ENCODE measurements at places on chromosomes 2 and 18.

GRCh38 chr2:111071600-111072171 is 49.0 kb upstream of the BCL2L11 start:
- no peak for DNase-seq

GRCh38 chr2:105836840-105837692 is 92.4 kb downstream of the NCK2 start:
- no peak for DNase-seq

DNA sequence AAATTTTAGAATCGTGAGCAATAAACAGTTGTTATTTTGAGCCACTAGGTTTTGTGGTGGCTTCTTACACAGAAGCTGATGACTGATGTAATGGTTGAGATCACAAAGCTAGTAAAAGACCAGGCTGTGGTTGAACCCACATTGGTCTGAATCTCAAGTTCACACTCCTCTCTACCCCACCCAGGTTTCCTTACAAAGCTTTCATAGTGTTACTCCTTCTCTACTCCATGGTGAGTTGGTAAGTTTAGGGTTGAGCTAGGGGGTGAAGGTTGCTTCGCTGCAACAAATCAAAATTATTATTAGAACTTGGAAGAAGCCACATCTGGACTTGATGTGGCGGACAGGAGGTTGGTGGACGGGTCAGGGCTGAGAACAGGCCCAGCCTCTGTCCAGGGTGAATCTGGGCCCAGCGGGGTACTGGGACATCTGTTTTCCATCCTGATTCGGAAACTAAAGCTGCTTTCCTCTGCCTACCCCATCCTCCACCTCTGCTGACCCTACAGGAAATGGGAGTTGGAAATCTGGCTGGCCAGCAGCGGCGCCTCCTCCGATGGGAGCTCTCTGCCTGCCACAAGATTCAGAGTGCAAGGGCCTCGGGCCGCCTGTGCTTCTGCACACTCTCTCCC is 86.3 kb downstream of the ZFP36L2 start:
- DNase-seq, result no peak

DNA sequence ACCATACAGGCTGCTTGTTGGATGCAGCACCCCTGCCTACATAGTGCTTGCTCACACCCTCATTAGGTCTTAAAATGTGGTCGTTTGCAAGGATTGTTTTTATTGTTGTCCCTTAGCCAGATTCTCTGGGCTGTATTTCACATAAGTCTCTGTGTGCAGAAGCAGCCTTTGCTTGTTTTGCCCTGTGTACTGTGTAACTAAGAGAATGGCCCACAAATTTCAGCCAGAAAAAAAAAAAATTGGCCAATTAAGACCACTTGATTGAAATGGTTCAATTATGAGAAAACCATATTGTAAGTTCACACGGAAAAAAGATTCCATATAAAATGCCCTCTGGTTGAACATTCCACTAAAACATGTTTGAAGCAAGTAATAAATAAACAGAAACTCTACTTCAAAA is 377.1 kb upstream of the SOX11 start:
- no peak for DNase-seq

DNA sequence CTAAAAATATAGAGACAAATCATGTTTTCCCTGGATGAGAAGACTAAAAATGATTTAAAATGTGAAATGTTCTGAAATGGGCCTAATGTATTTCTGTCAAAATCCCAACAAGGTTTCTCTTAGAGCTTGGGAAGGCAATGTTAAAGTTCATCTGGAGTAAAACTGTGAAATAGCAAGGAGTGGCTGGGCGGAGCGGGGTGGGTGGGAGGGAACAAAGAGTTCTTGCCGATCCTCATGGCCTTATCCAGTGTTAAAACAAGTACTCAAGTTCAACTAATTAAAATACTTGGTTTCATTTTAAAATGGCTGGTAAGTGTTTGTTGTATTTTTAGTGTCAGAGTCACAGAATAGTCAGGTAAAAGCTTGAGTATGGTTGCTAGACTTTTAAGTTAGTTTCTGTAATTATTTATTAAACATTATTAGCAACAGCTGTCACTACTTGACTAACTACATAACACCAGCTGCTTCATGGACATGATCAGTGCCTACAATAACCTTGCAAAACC is 87.3 kb downstream of the RTN4 start:
- no peak for DNase-seq

GRCh38 chr2:75356865-75357264 is 157.5 kb upstream of the TACR1 start:
- no peak for DNase-seq

GRCh38 chr2:68196120-68196716 is 38.5 kb downstream of the PNO1 start:
- DNase-seq, result peak; percentile 15

DNA sequence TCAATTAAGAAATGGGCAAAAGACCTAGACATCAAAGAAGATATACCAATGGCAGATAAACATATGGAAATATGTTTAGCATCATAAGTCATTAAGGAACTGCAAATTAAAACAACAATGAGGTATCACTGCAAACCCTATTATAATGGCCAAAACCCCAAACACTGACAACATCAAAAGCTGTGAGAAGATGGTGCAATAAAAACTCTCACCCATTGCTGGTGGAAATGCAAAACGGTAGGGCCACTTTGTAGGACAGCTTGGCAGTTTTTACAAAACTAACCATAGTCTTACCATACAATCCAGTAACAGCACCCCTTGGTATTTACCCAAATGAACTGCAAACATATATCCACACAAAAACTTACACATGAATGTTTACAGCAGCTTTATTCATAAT is 213.1 kb downstream of the UBE2E3 start:
- no peak for DNase-seq

DNA sequence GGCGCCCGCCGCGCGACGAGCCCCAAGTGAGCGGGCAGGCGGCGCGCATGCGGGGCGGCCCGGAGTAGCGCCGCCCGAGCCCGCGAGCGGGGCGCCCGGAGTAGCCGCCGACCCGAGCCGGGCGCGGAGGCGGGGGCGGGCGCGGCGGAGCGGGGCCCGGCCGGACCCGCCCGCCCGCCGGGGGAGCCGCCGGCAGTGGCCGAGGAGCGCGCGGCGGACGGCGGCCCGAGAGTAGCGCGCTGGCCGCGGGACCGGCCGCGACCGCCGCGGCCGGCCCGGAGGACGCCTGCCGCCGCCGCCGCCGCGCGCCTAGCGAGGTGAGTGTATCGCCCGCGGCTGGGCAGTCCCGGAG is at the start of gene GALNT1:
GALNT1 (plus strand) TSS at position 195 of the 352 bp plus-strand sequence. CDS start 72,923 bp downstream, outside the sequence.
- DNase-seq, result no peak

- DNase-seq, result no peak
Measured at GRCh38 chr2:188909036-188909435, 65.1 kb upstream of the COL3A1 start.

DNA sequence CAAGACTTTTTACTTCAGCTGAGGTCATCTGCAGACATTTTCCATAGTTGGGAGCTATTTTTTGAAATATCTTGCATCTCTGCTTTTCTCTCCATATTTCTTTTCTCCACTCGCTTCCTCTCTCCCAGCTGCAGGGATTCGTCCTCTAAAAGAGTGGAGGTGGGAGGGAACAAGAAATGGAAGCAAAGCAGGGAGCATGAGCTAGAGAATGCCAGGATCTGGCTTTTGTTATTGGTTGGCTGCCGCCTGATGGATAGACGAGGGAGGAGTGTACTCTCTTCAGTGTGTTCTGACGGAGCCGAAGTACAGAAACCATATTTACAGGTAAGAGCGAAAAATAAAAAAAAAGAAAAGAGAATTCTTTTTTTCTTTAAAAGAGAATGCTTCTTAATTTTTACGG is at the start of gene CSRNP3:
CSRNP3 (plus strand) TSS at position 282 of the 400 bp plus-strand sequence. CDS start 125,368 bp downstream, outside the sequence.
- no peak for DNase-seq

DNA sequence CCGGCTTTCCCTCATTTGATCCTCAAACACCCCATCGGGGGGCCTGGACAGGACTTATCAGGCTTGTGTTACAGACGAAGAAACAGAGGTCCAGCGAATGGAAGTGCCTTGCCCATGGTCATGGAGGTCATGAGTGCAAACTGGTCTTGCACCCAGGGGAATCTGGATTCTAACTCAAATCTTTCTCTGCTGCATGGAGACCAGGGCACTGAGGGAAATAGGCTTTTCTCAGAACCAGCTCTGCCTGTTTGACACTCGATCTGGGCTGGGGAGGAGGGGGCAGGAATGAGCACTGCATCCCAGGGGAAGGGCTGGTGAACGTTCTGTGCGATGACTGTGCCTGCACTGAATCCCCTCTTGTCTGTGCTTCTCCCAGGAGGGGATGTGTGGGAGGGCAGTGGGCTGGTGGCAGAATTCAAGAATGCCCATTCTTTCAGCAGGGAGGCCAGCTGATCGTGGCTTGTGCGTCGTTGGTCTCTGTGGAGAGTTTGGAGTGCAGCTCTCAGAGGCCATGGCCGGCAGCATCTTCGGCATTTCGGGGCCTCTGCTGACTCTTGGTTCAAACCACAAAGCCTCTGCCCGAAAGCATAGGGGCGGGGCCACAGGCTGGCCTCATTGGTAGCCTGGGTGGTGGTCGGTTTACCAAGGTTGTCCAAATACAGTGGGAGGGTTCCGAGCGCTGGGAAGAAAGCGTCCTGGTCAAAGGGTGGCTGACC is 171.6 kb downstream of the DDX1 start:
- DNase-seq, result no peak

DNA sequence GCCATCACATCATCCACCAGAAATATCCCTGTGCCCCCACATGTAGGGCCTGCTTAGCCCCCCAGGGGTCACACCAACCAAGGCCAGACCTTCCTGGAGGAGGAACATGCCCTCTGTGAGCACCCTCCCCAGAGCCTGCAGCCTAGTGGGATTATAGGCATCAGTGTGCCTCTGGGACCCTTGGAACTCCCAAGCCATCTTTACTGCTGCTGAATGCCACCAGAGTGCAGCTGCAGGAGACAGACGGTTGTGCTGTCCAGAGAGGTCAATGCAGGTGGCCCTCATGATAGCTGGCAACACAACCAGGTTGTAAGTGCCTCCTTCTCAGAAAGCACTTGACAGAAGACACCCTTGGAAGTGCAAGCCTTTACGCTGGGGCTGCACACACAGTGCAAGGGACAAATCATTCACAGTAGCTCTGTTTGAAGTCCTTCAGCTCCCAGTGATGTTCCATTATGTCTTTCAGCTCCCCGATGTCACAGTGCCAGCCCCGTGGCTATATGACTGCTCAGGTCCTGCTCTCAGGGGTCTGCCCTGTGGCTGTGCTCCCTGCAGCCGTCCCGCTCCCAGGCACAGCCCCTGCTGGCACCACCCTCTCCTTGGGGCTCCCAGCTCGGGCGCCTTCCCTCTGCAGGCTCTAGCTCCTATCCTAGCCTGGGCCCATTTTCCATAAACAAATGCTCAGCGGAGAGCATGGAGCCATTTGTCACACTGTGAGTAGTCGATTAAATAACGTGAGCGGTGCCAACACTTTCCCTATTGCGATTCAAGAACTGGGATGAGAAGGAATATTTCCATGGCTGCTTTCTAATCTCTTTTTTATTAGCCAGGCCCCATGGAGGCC is 65.1 kb downstream of the EDAR start:
- DNase-seq, result no peak

- no peak for DNase-seq
Measured at GRCh38 chr2:55718165-55719008, 24.7 kb upstream of the PNPT1 start.

- no peak for DNase-seq
Measured at GRCh38 chr18:41655074-41655473, 300.0 kb upstream of the PIK3C3 start.

- DNase-seq, result no peak
Measured at GRCh38 chr2:28356095-28356911, 36.4 kb upstream of the FOSL2 start.

GRCh38 chr2:119491776-119492525 is 32.3 kb downstream of the SCTR start:
- DNase-seq, result no peak

DNA sequence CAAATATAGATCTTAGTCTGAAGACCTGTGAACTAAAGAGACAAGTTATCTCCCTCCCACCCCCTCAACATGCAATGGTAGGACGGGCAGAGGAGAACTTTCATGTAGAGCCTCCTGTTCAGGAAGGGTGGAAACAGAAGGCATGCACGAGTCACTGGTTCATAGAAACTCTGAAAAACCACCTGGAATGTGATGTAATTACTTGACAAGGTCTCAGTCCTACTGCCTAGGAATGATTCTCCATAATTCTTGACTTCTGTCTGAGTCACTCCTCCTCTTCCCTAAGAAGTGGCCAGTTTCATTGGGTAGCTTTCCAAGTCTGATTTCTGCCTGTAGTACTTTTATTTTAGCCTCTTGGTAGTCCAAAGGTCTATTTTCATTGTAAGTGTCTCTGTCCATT is 277.3 kb downstream of the PTPRM start:
- DNase-seq, result no peak

GRCh38 chr18:46163091-46163490 is 58.9 kb downstream of the HAUS1 start:
- no peak for DNase-seq

DNA sequence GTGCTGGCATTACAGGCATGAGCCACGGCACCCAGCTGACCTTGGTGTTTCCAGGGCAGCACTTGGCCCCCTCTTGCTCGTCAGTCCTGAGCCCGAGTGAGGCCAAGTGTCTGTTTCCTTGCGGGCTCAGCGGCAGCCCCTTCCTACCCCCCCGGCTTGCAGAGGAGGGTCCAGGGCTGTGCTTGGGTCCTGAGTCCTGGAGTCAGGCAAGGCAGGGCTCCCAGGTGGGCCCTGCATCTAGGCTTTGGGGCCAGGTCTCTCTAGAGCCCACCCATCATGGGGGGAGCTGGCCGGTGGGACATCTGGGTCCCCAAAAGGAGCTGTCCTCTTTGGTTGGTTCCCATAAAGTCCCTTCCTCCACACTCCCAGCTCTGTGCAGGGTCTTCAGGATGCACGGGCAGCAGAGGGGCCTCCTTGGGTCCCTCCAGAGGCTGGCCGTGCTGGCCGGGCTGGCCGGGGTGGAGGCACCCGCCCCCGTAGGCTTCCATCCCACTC is 63.7 kb upstream of the HPCAL1 start:
- no peak for DNase-seq
